ENCODE measurements at places on chromosomes 2 and 18.

- DNase-seq: no peak
Observed at GRCh38 chr2:85861180-85861579, 27.6 kb downstream of the ST3GAL5 start.

DNA sequence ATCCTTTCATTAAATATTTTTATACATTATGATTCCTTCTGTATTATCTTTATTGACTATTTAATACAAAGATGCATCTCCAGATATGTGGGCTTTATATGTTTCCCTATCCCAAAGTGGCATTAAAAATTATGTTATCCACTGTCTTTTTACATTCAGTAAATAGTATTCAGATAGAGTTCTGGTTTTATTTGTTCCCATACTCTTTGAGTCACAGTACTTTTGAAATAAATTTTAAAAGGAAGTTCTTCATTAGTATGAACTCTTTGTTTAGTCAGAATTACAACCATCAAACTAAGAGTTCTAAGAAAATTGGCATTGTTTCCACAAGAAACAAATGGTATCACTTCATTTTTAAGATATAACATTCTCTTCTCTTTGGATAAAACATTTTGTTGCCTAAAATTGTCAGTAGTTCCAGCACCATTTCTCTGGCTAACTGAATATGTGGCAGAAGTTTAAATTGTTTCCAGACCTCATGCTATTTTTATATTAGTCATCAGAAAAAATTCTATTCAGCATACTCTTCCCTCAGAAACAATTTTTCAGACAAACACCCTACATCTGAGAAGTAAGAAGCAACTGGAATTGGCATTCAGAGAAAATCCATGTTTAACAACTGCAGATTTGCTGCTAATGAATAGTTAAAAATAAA is 88.5 kb upstream of the COL5A2 start:
- DNase-seq: peak; percentile 24

DNA sequence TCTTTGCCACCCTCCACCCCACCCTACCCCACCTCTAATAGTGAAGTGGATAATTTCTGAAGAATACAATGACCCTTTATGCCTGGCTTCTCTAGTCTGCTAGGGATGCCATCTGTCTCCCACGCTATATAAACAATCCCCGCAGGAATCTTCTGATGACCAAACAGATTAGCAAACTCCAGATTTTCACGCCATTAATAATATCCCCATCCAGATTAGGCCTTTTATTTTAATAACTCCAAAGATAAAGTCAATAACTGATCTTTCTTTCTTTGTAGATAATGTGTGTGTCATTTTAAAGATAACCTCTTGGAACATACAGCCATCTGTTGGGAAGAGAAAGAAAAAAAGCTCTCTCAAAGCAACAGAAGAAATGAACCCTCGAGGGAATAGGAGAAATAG is 47.9 kb upstream of the CCDC150 start:
- peak; percentile 71 for DNase-seq

DNA sequence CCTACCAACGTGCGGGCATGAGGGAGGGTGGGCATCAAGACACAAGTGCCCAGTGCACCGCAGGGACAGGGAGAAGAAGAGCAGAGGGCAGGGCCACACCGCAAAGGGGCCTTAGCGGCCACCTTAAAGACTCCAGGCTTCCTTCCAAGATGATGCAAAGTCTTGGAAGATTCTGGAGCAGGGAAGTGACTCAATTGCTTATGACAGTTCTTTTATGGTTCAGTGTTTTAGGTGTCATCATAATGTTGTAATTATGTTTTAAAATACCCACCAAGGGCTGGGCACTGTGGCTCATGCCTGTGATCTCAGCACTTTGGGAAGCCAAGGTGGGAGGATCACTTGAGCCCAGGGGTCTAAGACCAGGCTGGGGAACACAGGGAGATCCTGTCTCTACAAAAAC is 44.5 kb upstream of the SEMA4C start:
- no peak for DNase-seq

GRCh38 chr18:12236934-12237832 is 17.0 kb upstream of the CIDEA start:
- peak; percentile 85 for DNase-seq

DNA sequence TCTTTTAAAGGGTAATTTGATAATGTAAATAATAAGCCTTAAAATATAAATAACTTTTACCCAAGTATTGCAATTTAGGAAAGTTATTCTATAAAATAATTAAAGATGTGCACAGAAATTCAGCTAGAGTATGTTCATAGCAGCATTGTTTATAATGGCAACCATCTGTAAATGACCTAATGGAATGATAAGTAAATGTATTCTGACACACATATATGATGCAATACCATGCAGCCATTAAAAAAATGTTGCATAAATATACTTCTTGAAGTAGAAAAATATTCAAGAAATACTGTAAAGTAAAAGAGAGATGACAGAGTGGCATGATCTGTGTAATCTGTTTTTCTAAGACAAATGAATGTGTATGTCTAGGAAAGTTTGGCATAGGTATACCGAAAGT is 545.7 kb downstream of the ZEB2 start:
- DNase-seq: no peak

DNA sequence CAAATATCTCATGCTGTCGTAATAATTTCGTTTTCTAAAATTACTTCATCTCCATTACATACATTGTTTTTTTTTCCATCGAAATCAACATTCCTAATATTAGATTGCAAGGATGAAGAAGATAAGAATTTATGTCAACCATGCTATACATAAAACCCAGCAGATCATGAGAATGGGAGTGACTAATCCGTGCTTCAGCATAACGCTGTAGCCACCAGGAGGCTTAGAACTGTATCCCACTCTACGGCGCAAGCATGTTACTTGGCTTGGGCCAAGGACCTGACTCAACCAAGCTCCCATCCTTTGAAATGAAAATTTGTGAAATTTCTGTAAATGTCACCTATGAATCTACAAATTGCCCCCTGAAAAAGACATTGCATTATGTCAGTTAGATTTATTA is 392.5 kb downstream of the FIGN start:
- DNase-seq: no peak

- DNase-seq: peak; percentile 66
Observed at GRCh38 chr2:37472959-37473358, 128.5 kb downstream of the QPCT start.

DNA sequence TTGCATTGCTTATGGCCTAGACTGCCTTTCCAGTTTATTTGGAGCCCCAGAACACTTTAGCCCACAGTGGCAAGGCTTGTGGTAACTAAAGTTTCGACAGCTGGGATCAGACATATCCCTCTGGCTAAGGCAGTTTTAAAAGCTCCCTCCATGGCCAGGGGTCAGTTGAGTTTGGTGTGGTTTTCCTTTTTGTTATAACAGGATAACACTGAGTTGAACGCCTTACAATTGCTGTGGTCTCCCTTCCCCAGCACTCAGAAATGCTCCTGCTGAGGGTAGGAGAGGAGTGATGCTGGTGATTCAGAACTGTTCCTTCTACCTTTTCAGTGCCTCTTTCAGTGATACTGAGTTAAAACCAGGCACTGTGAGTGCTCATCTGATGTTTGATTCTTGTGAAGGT is 182.6 kb downstream of the GULP1 start:
- DNase-seq: no peak

DNA sequence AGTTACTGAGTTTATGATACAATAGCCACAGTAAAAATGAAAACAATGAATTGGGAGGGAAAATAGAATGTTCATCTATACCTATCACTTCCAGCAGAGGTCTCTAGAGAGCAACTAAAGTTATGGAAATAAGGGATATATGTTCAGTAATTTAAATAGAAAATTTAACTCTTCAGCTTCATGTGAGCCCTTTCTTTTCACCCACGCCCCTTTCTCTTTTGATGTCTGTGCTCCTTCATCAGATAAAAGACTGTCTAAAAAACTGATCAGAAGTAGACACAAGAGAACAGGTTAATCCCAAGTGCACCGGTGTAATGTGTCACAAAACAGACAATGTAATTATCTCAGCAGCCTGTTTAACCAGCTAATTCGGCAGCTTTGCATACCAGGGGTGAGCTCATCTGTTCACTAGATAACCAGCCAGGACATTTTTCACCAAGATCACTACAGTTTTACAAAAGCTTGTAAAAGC is 238.5 kb upstream of the ERBB4 start:
- DNase-seq: peak; percentile 76

DNA sequence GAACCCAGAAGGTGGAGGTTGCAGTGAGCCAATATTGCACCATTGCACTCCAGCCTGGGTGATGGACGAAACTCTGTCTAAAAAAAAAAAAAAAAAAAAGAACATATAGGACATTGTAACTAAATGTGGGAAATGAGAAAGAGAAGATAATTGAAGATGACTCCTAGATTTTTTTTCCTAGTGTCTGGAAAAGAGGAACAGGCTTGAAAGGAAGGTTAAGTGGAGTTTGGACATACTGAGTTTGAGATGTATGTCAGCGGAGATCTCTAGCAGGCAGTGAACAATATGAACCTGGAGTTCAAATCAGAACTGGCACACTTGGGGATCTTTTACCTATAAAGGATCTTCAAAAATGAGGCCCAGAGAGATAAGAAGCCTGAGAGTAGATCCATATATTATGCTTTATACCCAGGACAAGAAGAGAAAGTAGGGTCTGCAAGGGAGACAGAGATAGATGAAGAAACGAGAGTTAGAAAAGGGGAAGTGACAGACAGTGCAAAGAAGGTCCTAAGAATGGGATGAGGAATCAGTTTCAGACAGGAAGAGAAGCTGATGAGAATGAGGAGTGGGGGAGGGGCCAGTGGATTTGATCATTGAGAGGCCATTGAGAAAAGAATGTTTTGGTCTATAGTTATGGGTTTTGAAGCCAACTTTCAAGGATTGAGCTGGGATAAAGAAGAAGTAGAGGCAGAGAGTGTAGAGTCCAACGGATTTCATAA is 46.9 kb upstream of the CD28 start:
- DNase-seq: no peak

- DNase-seq: no peak
Observed at GRCh38 chr2:131146231-131146630, 41.1 kb downstream of the PLEKHB2 start.

DNA sequence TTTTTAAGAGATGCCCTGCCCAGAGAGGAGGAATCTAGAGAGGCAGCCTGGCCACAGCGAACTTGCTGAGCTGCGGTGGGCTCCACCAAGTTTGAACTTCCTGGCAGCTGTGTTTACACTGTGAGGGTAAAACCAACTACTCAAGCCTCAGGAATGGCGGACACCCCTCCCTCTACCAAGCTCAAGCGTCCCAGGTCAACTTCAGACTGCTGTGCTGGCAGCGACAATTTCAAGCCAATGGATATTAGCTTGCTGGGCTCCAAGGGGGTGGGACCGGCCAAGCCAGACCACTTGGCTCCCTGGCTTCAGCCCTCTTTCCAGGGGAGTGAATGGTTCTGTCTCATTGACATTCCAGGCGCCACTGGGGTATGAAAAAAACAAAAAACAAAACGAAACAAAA is 289.4 kb downstream of the KCNS3 start:
- no peak for DNase-seq

DNA sequence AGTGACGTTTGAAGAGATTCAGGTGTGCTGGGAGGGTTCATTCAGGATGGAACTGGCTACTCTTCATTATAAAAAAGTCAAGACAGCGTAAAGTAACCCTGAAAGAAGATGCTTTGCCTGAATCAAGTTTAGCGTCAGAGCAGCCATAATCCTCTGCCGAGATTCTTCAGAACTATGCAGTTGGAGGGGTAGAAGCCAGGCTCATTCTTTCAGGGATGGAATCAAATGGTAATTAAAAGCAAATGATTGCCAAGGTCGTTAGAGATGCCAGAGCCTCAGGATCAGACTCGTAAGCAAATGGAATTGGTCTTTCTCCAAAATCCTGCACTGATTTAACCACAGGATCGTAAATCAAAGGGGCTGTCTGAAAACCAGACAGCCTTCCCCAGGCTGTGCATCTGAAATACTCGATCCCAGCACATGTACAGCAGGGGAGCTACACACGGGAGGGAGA is 21.9 kb downstream of the APCDD1 start:
- peak; percentile 32 for DNase-seq

DNA sequence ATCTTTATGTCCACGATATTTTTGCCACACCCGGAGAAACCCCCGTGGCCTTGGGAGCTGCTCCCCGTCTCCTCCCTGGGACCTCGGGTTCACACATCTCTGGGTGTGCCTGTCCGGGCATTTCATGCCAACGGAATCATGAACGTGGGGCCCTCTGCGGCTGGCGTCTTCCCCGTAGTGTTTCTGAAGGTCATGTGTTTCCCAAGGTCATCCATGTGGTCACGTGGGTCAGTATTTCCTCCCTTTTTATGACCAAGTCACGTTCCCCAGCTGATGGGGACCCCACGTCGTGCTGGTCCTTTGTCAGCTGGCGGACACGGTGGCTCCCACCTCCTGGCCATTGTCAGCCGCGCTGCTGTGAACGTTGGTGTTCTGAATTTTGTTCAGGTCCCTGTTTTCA is 135.7 kb downstream of the NFATC1 start:
- peak; percentile 30 for DNase-seq

DNA sequence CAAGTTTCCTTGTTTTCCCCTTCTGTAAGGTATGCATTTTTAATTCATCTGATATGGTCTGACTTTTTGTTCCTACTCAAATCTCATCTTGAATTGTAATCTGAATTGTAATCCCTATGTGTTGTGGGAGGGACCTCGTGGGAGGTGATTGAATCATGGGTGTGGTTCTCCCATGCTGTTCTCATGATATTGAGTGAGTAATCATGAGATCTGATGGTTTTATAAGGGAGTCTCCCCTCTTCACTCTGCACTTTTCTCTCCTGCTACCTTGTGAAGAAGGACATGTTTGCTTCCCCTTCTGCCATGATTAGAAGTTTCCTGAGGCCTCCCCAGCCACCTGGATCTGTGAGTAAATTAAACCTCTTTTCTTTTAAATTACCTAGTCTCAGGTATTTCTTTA is 476.1 kb downstream of the LPIN1 start:
- DNase-seq: no peak

DNA sequence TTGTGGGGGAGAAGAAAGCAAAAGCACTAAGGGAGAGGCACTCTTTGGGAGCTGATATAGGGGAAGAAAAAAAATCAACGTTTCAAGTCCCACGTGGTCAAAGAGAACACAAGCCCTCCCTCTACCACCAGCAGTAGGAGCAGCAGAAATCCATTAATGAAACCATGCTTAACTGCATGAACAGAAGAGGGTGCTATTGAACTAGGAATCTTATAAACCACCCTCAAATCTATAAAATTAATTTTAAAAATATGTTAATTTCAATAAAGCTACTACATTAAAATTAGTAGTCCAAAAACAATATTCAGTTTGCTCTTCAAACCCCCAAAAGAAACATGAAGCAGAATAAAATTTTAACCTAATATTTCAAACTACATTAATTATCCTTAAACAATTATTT is 147.8 kb downstream of the TMEM18 start:
- DNase-seq: no peak

GRCh38 chr2:118988706-118989105 is 46.7 kb downstream of the MARCO start:
- DNase-seq: no peak

- no peak for DNase-seq
Observed at GRCh38 chr2:66569974-66570373, 135.0 kb downstream of the MEIS1 start.

- no peak for DNase-seq
Observed at GRCh38 chr18:63376538-63376937, 9.5 kb upstream of the KDSR start.

- DNase-seq: no peak
Observed at GRCh38 chr2:172342611-172343010, 84.8 kb upstream of the ITGA6 start.

- no peak for DNase-seq
Observed at GRCh38 chr2:150391779-150392178, 95.7 kb downstream of the RND3 start.

- DNase-seq: peak; percentile 62
Observed at GRCh38 chr2:25098670-25099486, 57.0 kb downstream of the EFR3B start.

GRCh38 chr2:68997401-68997800 is 15.6 kb upstream of the ANTXR1 start:
- no peak for DNase-seq
